Activated naive CD8-positive, alpha-beta T cell treated with anti-CD3 and anti-CD28 coated beads, Interleukin-2, amount 50 U/mL, for 24 hours (primary cell): ENCODE measurements at places on chromosomes 1 and 21.

- DNase-seq, result no peak
Measured at GRCh38 chr1:202247837-202248795, 54.5 kb downstream of the LGR6 start.

DNA sequence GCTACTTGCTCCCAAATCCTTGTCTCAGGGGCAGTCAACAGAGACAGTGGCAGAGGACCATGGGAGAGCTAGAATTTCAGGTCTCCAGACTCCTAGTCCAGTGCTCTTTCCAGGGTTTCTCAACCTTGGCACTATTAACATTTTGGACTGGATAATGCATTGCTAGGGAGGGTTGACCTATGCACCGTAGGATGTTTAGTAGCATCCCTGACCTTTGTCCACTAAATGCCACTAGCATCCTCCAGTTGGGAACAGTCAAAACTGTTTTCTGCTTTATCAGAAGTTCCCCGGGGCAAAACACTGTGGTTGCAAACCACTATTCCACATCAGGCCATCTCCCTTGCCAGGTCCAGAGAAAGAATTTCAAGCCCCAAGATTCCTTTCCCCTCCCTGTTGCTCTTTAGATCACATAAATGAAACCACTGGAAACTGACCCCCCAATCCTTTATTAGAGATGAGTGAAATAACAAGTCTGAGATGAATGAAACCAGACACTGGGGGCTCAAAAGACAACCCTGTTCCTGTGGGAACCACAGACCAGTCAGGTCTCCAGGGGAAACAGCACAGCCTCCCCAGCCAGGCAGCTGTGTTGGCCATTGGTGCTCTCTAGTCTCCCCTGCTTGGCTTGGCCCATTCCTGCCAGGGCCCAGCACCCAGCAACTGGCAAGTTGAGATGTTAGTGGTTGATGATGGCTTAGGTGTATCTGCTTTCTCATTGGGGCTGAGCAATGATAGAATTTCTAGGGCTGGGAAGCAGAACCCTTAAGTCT is 3.8 kb upstream of the TCEA3 start:
- no peak for DNase-seq

GRCh38 chr1:88891951-88892340 is 579 bp upstream of the GTF2B start:
- DNase-seq, result no peak

GRCh38 chr1:12544992-12545391 is 73.0 kb downstream of the DHRS3 start:
- DNase-seq, result peak; percentile 38

DNA sequence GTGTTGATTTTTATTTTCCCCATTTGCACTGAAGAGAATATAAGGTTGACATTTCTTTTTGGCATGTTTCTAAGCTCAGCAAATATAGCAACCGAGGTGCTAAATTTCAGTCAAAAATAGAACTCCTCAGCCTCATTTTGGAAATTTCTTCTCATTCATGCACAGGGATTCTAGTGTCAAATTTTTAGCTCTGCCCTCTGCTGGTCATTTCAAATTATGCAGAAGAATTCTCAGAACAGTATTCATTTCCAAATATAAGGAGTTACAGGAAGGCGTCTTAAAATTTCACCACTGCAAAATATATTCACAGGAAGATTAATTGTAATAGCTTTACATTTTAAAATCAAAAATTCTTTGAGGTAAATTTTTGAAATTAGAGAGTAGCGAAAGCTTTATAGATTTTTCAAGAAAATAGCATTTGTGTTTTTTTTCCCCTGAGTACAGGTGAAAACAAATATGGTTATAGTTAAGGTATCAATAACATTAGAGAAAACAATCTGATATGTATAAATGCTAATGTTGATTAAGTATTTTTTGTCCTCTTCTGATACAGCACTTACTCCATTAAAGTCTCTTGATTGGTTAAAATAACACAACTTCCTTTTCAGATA is 57.9 kb downstream of the FMN2 start:
- DNase-seq, result no peak

DNA sequence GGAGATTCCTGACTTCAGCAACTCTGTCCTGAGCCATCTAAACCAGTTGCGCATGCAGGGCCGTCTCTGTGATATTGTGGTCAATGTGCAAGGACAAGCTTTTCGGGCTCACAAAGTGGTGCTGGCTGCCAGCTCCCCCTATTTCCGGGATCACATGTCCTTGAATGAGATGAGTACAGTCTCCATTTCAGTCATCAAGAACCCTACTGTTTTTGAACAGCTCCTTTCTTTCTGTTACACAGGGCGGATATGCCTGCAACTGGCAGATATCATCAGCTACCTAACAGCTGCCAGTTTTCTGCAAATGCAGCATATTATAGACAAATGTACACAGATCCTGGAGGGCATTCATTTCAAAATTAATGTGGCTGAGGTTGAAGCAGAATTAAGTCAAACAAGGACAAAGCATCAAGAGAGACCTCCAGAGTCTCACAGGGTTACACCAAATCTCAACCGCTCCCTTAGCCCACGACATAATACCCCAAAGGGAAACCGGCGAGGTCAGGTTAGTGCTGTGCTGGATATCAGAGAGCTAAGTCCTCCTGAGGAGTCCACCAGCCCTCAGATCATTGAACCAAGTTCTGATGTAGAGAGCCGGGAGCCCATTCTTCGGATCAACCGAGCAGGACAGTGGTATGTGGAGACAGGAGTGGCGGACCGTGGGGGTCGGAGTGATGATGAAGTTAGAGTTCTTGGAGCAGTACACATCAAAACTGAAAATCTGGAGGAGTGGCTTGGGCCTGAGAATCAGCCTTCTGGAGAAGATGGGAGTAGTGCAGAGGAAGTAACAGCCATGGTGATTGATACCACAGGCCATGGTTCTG is 2.3 kb downstream of the ZBTB37 start:
- DNase-seq, result peak; percentile 20

DNA sequence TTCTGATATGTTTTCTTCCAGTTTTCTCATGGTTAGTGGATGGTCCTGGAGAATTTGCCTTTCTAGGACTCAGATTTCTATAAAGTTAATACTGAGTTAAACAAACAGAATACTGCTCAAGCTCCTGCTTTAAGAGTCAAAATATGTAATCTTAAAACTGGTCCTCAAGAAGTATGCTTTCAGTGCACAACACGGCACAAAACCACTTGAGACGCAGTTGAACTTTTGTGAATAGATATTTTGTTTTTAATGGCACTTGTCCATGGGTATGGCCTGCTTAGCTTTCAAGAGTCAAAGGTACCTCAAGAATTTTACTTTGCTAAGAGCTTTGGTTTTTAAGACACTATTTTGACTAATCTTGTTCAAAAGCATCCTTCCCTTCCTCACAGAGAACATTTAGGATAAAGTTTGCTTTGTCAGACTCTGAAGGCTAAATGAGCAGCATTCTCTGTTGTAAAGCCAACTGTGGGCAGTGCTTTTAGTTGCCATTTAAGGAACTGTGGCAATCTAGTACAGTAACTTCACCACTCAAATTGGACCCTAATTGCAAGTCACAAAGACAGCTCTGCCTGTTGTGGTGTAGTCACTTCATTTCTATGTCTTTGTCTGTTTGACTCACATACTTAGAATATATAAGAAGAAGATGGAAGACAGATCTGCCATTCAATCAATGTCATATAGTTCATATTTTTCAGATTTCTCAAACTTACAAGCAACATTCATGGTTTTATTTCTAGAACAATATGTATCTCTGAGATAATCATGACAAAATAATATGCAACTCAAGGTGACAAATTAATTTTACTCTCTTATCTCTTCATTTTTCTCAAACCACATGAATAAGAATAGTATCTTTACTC is 28.8 kb downstream of the SAMD13 start:
- no peak for DNase-seq

- no peak for DNase-seq
Measured at GRCh38 chr1:181014477-181015250, 8.0 kb downstream of the STX6 start.

GRCh38 chr1:211788626-211789025 is 41.9 kb downstream of the LPGAT1 start:
- no peak for DNase-seq

DNA sequence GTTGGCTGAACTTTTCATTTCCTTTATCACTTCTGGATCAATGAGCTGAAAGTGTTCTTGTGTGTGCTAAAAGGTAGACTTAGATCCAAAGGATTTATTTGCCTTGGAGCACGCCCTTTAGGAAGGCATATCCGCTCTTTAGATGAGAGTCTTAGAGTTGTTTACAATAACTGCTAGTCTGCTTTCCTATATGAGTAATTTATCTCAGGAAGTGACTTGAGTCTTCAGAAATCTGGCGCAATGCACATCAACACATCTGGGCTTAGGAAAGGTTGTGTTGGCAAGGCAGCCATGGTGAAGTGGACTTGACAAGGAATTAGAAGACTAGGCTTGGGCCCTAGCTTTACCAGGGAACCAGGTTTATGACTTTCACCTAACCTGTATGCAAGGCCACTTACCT is 204.1 kb upstream of the PTGFR start:
- no peak for DNase-seq

GRCh38 chr1:229563701-229564100 is 5.2 kb upstream of the ABCB10 start:
- no peak for DNase-seq

GRCh38 chr21:39809936-39810335 is 57.3 kb upstream of the PCP4 start:
- DNase-seq, result no peak
